ENCODE measurements at places on chromosomes 16 and 17. TPM values are rescaled to one million over a fixed set of nuclear protein-coding genes. Genes with fewer than 3 reads are reported as not detected.

The MYH11 gene
- 10.3 TPM for polyA plus RNA-seq

DNA sequence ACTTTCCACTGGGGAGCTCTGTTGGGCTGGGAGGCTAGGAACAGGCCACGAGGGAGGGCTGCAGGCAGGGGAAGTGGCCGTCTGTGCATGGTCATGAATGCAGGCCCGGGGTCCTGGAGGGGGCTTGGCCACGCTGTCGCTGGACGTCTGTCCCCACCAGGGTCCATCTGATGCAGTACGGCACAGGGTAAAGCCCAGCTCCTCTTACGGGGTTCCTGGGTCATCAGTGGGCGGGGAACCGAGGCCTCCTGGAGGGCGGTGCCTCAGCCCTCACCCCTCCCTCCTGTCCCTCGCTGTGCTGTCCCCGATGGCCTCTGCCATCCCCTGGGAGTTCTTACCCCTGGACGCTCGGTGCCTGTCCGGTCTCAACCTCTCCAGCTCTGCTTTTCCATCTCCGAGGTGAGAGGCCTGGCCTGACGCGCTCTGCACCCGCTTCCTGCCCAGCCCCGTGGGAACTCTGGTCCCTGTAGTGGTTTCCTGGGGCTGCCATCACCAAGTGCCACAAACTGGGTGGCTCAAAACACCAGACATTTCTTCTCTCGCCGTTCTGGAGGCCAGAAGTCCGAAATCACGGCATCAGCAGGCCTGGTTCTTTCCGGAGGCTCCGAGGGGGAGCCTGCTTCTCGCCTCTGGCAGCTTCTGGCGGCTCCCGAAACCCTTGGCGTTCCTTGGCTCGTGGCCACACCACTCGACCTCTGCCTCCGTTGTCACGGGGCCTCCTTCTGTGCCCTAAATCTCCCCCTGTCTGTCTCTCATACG is 182.8 kb downstream of the SEC14L1 start:
- no peak for DNase-seq

DNA sequence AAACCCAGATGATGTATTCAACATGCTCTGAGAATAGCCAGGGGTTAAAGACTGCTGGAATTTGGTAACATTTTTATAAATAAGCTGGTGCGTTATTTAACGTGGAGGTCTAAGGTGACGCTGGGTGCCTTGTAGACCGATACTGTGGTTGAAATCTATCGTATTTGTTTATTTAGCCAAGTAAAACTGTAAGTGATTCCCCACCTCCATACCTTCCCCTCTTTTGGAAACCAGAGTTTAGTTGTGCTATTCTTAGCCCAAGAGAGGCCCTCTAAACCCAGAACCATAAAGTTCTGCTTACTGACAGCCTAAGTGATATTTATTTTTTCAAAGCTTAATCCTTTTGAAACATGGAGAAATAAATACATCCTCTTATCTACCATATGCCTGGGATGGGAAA is 744.5 kb downstream of the WWOX start:
- DNase-seq = no peak

DNA sequence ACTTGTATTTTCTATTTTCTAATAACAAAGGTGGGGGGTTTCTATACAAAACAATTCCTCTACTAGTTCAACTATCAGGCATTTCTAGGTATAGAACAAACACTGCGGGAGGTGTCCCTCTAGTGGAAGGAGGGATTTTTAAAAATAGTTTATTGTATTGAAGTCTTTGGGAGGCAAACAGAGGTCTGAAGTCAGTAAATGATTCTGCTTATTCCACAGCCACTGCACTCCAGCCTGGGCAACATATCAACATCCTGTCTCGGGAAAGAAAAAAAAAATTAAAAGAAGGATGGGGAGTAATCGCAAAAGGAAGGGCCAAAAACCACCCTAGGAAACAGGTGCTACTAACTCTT is 648 bp upstream of the ERCC4 start:
- DNase-seq = no peak

Data from forelimb muscle (tissue), 1 donor.